Ascending aorta (tissue), 2 donors: ENCODE measurements at places on chromosomes 16 and 17.

GRCh38 chr16:11877374-11877773, 26.0 kb upstream of the RSL1D1 start:
- DNase-seq, result no peak

- DNase-seq, result no peak
These were observed 14.4 kb downstream of the AXIN1 start for GRCh38 chr16:337975-338575.

- no peak for DNase-seq
These were observed 134.2 kb downstream of the CMIP start for GRCh38 chr16:81578636-81579413.

- no peak for DNase-seq
These were observed 47.4 kb downstream of the WDR45B start for GRCh38 chr17:82600731-82601446.

DNA sequence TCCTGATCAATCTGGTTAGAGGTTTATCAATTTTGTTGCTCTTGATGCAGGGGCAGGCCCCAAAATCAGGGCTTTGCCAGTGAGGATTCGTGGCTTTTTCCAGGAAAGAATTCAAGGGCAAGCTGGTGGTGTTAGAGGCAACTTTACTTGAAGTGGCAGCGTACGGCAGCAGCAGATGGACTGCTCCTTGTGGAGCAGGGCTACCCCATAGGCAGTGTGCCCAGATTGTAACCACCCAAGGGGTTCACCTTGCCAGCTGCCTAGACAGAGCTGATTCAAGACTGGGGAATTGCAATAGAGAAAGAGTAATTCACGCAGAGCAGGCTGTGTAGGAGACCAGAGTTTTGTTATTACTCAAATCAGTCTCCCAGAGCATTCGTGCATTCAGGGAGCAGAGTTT, 16.7 kb downstream of the DRC7 start:
- DNase-seq, result peak; percentile 51

DNA sequence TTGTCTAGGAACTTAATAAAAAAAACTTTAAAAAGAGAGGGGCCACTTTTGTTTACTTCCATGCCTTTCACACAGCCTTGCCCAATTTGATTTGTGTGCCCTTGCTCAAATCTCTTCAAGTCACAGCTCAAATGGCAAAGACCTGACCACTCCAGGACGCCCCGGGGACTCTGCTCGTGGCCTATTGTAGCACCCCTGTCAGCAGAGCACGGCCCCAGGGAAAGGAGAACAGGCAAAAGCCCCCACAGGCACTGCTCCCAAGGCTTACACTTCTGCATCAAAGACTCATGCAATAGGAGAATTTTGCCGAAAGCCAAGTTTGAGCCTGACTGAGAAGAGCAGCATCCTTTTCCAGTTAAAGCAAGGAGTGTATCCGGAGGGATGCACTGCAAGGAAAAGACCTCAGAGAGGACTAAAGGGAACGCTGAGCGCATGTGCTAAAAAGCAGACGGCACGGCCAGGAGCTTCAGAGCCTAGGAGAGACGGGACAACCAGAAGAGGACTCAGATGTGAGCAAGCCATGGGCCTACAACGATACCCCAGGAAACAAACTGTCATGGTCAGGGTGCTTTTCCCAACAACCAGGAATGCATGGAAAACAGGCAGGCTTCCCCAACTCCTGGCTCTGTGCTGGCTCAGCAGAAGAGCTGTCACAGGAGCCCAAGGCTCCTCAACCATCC, 8.2 kb downstream of the CREBBP start:
- no peak for DNase-seq

DNA sequence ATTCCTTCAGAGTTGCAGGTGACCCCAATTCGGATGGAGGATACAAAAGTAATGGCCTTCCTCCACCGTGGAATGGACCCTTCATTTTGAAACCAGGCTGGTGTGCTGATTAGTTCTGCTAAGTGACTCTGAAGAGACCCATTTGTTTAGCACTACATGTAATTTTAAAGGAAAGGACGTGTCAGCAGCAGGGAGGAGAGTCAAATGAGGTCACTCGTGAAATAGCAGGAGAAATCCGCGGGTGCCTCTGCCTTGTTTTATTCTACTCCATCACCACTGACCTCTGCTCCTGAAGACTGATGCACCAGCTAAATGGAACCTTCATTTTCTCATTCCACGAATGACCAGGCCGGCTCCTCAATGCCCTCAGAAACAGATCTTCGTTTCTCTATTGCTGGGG, 589.2 kb downstream of the CDH11 start:
- DNase-seq, result no peak

GRCh38 chr17:43170140-43170765, 761 bp upstream of the NBR1 start:
- peak; percentile 89 for DNase-seq

- peak; percentile 96 for DNase-seq
These were observed 219.5 kb downstream of the NTN1 start for GRCh38 chr17:9240659-9241370.

DNA sequence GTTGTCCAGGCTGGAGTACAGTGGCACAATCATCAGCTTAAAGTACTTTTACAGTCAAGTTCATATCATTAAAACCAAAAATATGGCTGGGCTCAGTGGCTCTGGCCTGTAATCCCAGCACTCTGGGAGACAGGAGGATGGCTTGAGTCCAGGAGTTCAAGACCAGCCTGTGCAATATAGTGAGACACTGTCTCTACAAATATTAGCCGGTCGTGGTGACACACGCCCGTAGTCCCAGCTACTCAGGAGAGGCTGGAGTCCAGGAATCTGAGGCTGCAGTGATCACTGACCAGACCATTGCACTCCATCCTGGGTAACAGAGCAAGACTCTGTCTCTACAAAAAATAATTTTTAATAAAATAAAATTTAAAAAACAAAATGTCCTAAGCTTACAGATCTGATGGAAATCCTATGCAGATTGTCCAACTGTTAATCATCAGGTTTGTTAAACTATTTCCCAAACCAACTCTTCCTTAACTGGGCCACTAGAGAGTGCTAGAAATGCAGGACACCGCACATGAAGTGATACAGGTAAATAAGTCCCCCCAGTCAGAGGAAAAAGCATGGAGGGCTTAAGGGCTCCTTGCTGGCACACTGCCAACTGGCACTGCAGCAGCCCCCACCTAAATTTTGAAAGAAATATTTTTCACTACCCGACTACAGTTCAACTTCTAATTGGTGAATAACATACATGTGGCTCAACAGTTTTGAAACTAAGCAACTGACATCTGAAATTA, 2.8 kb downstream of the USP22 start:
- no peak for DNase-seq

GRCh38 chr16:35510701-35511100, 2051.3 kb downstream of the TP53TG3F start:
- no peak for DNase-seq

GRCh38 chr16:68524069-68524820, 14.8 kb upstream of the ZFP90 start:
- no peak for DNase-seq

GRCh38 chr16:65786916-65787315, 579.6 kb upstream of the CDH5 start:
- no peak for DNase-seq

DNA sequence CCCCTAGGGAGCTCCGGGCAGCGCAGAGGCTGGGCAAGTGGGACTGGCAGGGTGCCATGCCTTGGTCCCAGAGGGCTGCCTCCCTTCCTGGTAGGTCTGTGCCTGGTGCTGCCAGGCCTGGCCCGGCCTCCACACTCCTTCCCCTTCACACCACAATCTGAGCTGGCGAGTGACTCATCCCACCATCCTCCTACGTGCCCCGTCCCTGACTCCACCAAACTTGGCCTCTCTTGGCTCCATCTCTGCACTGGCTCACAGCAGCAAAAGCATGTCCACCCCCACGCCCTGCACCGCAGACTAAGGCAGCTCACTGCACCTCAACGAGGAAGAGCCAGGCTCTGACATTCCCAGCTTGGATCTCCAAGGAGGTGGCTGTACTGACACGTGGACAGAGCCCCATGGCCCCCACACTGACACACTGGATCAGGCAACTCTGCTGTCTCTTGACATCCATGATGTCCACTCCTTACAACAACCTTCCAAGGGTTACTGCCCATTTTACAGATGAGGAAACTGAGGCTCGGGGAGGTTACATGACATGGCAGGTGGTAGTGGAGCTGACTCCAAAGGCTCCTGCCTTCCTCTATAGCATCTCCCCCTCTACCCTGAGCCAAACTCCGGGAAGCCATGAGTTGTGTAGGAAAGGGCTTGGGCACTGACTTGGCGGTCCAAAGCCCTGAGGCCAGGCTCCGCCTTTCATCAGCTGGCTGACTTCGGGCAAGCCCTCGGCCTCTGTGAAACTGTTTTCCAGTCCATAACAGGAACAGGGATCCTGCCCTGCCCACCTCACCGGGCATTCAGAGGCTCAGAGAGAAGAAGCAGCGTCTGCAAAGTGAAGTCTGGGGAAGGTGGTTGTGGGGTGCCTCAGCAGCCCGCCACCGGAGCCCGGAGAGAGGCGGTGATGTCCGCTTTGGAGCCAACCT, 20.1 kb upstream of the KRT19 start:
- peak; percentile 92 for DNase-seq

DNA sequence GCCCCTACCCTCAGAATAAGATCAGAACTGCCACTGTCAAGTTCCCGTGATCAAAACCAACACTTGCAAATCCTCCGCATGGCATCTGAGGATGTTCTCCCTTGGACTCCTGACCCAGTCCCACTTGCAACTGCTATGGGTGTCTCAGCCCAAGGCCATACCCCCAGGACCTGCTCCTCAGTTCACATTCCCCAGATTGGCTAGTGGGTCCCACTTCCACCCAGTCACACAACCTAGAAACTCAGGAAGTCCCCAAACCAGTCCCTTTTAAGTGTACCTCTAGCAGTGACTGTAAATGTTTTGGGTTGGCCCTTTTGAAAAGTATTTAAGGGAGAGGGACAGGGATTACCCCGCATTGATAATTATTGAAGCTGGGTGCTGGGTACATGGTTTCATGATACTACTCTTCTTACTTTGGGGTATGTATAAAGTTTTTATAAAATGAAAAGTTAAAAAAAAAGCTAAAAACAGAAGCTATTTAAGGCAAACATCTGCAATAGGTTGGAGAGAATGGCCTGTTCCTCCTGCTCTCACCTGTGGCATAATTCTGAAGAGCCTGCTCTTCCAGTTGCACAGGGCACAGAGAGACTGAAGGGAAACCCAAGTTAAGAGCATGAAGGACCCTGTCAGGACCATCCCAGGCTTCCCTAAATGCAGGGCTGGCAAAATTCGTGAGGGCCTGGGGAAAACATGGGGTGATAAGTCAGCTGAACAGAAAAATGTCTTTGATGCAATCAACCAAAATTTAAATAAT, 42.5 kb downstream of the ERN1 start:
- DNase-seq, result no peak

DNA sequence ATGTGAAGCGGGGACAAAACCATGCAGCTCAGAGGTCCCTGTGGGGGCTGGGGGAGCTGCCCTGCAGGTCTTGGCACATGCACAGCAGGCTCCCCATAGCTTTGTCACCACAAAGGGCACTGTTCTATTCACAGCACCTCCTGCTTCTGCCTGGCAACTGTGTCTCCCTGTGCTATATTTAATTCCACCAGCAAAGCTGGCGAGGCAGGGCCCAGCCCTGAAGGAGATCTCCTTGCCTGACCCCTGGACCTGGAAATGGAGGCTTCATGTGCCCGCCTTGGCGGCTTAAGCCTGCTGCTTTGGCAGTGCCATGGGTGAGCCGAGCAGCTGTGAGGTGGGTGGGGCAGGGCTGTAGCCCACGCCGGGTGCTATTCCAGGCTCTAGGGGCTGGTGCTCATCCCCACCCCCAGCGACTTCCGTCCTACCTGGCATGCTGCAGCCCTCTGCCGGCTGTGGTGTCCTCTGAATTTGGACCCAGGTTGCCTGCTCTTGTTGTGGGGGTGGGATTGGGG, 6.8 kb downstream of the LDHD start:
- DNase-seq, result no peak

DNA sequence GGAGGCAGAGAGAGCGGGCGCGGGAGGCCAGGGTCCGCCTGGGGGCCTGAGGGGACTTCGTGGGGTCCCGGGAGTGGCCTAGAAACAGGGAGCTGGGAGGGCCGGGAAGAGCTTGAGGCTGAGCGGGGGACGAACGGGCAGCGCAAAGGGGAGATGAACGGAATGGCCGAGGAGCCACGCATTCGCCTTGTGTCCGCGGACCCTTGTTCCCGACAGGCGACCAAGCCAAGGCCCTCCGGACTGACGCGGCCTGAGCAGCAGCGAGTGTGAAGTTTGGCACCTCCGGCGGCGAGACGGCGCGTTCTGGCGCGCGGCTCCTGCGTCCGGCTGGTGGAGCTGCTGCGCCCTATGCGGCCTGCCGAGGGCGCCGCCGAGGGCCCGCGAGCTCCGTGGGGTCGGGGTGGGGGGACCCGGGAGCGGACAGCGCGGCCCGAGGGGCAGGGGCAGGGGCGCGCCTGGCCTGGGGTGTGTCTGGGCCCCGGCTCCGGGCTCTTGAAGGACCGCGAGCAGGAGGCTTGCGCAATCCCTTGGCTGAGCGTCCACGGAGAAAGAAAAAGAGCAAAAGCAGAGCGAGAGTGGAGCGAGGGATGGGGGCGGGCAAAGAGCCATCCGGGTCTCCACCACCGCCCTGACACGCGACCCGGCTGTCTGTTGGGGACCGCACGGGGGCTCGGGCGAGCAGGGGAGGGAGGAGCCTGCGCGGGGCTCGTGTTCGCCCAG, 1.2 kb upstream of the CBX4 start:
- DNase-seq, result no peak

- DNase-seq, result no peak
These were observed 6.4 kb downstream of the DPEP1 start for GRCh38 chr16:89619840-89620239.

DNA sequence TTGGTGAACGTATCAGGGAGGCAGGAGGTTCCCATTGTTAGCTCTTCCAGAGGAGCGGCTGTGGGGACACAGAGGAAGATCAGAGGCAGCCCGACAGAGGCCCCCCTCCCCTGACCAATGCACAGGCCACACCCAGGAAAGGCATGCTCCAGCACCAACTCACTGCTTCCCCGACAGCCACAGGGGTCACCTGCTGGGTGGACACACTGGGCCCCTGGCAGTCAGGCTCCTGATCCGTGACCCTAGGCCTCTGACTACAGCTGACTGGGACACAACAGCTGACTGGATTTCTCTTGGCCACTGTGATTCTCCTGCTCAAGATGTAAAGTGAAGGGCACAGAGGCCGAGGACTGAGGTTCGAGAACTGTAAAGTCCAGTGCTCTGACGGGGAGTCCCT, 63.5 kb downstream of the IL21R start:
- DNase-seq, result no peak

DNA sequence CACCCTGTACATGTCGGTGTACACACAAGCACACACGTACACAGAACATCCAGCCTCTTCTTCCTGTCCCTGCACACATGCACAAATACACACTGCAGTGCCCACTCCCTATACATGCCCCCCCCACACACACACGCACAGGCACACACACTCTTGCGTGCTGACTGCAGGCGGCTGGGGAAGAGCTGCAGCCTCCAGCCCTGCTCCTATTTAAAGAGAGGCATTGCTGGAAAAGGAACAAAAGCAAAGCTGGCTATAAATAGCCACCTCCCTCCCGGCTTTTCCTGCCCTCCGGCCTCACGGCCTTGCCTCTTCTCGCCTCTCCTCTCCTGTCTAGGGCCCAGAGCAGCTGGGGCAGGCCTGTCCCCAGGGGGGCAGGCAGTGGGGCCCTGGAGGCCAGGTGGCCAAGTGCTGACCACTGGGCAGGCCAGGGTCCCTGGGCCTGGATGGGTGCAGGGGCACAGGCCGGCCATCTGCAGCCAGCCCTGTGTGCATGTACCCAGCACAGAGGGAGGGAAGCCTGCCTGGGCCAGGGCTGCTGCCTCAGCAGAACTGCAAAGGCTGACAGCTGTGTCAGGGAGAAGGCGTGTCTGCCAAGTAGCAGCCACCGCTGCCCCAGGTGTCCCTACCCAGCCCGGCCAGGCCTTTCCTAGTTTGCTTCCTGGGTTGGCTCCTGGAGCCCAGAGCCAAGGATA, 25.4 kb downstream of the RTN4RL1 start:
- no peak for DNase-seq
